Islet precursor cell (in vitro differentiated cells): ENCODE measurements at places on chromosomes 7 and 10.

DNA sequence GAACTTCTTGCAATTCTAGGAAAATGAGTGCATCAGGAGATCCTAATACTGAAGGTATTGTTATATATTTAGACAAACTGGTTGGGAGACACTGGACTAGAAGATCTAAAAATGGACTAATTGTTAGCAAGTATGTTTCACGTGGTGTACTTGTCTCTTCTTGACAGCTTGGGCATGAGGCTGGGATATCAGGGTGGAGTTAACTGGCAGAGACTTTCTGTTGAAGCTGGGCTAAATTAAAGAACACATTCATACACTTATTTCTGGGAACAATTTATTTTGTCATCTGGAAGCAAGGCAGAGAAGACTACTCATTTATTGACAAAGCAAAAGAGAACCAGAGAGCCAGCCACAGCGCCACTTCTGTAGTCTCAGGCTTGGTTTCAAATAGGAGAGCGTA lies 25.9 kb downstream of the TYW1 start:
- DNase-seq: no peak

GRCh38 chr7:9761224-9761623 lies 1212.4 kb upstream of the PHF14 start:
- no peak for DNase-seq

DNA sequence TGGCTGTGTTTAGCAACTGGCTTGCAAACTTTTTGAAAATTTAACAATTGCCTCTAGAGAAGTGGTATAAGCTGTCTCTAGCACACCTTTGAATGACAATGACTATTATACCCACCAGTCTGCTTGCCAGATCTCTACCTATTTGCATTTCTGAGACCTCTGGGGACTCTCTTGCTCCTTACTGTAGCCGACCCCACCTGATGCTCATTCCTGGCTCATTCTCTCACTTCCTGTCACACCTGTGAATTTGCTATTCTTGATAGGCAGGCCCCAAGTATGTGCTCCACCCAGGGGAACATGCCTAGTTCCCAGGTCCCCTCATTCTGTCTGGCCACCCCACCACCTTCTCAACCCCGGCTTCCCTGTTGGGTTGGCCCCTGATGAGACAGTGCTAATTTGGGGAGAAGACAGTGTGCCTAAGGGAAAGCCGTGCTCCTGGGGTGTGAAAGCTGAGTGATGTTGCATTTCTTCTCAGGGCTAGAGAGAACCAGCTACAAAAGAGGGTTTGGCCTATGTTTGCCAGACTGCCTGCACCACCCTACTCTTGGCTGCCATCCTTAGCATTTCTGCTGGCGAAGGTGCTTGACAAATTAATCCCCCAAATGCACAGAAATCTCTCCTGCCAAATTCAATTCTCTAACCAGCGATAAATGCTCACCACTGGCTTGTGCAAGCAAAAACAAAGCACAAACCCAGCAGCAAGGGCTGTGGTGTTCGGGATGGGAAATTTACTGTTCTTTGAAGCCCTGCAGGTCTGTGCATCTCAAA lies 138.2 kb downstream of the RPS24 start:
- no peak for DNase-seq

- no peak for DNase-seq
These were observed 400.7 kb upstream of the MKI67 start for GRCh38 chr10:128526791-128527375.

DNA sequence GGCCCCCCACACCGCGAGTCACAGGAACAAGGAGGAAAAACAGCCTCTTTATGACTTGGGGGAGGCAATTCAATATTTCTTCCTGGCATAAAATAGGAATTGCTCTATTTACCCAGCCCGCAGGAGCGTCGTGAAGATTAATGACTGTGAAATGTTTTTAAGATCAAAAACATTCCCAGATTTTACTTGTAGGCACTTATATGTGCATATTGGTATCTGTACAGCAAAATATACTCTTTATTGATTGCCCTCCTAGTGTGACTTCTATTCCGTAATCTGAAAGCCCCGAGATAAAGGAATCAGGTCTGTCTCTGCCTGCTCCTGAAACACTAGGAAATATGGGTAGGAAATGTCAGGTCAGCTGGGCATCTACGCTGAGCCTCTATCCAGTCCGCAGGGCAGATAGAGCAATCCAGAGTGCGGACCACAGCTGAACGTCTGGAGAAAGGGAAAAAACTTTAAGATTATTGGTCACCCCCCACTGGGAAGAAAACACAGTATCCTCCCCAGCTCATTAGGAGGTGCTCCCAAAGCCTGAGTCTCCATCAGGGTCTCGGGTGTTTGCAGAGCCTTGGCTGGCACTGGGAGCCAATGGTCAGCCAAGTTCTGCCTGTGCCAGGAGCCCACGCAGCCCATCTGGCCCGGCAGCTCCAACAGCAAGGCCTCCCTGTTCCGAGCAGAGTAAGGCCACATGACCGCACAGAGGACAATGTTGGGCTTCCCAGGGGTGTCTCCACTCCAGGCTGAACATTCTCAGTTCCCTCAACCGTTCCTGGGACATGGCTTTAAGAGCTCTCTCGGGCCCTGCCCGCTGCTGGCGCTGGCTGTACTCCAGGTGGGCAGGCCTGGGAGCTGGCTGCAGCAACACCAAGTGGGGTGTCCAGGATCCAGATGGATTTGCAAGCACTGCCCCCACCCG lies 7.7 kb downstream of the CTBP2 start:
- peak; percentile 53 for DNase-seq

GRCh38 chr10:128896116-128896795 lies 570.8 kb upstream of the MGMT start:
- DNase-seq: no peak

- DNase-seq: no peak
These were observed 3.4 kb downstream of the STAMBPL1 start for GRCh38 chr10:88883448-88883809.

GRCh38 chr7:141864765-141865447 lies 23.6 kb upstream of the PRSS37 start:
- no peak for DNase-seq

DNA sequence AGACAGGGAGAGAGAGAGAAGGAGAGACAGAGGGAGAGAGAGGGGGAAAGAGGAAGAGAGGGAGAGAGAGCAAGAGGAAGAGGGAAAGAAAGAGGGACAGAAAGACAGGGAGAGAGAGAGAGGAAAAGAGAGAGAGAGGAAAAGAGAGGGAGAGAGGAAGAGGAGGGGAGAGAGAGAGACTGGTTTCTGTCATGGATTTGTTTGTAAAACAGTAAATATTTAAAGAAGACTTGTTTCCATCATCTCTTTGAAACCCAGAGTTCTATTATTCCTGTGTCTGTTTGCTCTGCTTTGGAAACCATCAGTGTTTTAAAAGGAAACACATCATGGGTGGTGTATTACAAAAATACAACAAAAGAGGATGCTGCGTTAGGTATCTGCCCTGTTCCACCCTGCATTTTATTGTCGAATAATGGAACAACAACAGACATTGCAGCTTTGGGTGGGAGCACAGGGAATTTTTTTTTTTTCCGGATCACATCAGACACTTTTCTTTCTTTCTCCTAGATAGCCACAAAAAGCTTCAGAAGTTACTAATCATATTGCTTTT lies 150.7 kb upstream of the RSU1 start:
- DNase-seq: no peak

GRCh38 chr7:127486654-127487053 lies 94.1 kb upstream of the ZNF800 start:
- no peak for DNase-seq

- DNase-seq: no peak
These were observed 175.9 kb downstream of the CCDC71L start for GRCh38 chr7:106485031-106485551.
